ENCODE measurements at places on chromosomes 1 and 21. TPM values are rescaled to one million over a fixed set of nuclear protein-coding genes. Genes with fewer than 3 reads are reported as not detected.

Gene KHDRBS1
- total RNA-seq, result 82.6 TPM

DNA sequence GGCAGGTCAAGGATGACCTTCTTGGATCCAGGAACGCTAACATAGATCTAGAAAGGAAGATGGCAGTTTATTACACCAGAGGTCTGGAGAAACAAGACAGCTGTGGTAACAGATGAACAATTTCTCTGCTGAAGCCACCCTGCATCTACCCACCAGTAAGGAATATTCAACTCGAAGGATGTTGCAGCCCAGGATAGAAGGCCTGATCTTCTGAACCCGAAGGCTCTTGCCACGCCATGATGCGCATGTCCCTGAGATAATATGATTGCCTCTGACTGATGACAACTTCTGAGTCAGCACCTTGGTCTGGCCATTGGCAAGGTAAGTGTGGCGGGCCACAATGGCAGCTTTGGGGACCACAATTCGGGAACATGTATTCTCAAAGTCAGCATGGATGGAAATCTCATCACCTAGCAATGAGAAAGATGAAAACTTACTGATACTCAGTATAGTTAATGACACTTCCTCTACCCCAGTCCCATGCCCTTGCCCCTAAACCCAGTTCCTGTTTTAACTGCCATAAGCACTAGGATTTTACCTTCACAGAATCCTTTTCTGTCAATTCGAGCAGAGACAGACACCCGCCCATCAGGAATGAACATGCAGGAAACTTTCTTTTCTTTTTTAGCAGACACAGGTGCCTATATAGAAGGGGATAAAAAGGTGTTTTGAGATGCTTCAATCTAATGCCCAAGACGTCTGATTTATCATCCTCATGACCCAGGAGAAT, 1.8 kb downstream of the TXNIP start:
- no peaks in the 10 kb centered on the region for H3K27me3 ChIP-seq
- DNase-seq, result no peak
- peak overlapping the region; percentile 89 for H3K27ac ChIP-seq

Gene LYPD8
- total RNA-seq, result not detected

DNA sequence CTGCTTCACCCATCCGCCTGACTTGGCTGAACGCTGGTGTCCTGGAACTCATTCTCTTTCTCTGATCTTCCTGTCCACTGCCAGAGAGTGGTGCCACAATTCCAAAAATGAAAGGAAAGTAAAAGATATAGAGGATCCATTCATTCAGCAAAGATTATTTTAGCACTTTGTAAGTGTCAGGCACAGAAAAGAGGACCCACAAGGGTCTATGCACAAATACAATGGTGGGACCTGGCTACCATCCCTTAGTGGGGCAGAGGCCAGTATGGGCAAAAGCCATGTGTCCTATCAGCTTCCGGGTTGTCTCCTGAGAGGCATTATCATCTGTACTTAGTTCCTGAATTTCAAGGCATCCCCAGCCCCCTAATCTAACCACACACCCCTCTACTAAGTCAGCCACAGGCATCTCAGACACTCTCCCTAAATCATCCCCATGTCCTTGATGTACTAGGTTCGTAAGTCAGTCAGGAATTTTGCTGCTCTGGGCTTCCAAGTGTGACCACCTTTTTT, 19.0 kb downstream of the SSR2 start:
- H3K36me3 ChIP-seq, result no peaks in the 10 kb centered on the region
- no peak overlapping the region for H3K27ac ChIP-seq
- no peak for DNase-seq
- no peaks in the 10 kb centered on the region for H3K4me1 ChIP-seq

DNA sequence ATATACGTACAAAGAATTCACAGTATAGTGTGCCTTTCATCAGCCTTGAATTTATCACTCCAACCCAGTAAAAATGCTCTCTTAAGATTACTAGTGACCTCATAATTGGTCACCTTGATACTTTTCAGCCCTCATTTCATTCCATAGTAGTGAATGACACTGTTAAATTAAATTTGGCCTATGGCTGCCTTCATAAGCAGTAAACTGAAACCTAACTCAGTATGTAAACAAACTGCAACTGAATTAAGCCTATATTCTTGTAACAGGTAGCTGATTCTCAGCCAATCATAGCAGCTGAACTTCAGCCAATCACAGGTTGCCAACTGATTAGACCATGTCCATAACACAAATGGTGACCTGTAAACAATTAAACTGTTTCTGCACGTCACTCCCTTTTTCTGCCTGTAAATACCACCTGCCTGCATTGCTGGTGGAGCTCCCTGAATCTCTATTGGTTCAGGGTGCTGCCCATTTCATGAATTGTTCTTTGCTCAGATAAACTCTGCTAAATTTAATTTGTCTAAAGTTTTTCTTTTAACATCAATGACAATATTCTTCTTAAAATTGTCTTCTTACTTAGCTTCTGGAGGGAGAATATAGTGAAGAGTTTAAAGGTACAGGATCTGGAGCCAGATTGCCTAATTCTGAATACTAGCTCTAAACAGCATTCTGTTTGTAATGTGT, 24.0 kb upstream of the CAMSAP2 start:
- no peak overlapping the region for H3K4me3 ChIP-seq
- no peaks in the 10 kb centered on the region for H3K36me3 ChIP-seq
- no peaks in the 10 kb centered on the region for H3K27me3 ChIP-seq
- no peaks in the 10 kb centered on the region for H3K4me1 ChIP-seq

- H3K27ac ChIP-seq, result no peak overlapping the region
- no peak overlapping the region for H3K4me3 ChIP-seq
- no peaks in the 10 kb centered on the region for H3K27me3 ChIP-seq
- no peak for DNase-seq
- no peaks in the 10 kb centered on the region for H3K36me3 ChIP-seq
These were observed 429.0 kb downstream of the KIF26B start for GRCh38 chr1:245583575-245584330.
